EL (cell line): ENCODE measurements at places on chromosomes 16 and 17.

GRCh38 chr17:21113049-21113690 is 13.6 kb upstream of the DHRS7B start:
- DNase-seq = no peak

- no peak for DNase-seq
Observed at GRCh38 chr16:70701596-70701995, 15.7 kb upstream of the MTSS2 start.

DNA sequence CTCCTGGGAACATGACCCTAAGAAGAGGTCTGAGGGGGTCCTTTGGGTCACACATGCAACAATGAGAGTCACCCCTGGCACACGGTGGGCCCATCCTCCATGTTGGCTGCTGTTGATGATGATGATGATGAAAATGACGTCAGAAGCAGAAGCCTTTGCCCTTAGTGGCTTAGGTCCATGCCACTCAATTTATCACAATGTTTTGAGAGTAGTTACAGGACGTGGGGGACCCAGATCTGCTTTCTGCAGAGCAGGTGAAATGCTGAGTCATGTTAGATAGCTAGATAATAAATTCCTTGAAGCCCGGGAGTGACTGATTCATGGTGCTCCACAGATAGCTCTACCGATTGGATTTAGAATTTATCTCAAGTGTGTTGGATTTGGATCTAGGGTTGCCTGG is 53.9 kb downstream of the VPS35L start:
- no peak for DNase-seq

- DNase-seq = no peak
Observed at GRCh38 chr17:50146927-50147665, 3.4 kb downstream of the PPP1R9B start.

DNA sequence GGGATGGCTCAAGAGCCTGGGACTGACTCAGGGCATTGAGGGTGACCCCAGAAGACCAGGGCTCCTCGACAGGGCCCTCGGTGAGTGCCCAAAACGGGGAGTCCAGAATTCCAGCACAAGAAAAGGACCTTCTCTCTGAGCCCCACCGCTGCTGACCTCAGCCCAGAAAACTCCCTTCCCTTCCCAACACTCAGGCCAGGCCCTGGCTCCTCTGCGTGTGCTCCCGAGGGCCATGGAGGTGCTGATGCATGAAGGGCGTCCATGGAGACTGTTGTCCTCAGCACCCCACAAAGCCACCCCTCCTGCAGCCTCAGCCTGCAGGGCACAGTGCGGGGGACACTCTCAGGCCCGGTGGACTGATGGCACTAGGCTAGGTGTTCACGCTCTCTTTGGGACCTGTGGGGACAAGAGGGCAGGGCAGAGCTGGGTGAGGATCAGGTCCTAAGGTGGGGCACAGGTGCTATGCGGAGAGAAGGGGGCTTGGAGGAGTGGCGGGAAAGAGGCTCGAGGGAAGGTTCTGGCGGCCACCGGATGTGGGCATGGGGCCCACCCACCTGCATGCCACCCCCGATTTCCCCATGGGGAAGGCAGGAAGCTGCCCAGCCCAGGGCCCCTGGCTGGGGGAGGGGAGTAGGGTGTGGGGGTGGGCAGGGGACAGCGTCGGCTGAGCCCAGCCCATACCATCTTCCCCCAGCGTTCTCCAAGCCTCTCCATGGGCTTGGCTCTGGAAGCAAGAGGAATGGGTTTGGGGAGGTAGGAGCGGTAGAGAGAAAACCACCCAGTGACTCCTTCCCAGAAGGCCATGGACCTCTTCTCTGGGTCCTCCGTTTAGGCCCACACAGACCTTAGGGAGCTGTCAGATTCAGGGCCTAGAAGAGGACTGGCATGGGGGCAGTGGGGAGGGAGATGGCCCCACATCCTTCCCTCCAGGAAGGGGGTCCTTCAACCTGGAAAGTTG is 4.5 kb upstream of the TSPOAP1 start:
- no peak for DNase-seq

DNA sequence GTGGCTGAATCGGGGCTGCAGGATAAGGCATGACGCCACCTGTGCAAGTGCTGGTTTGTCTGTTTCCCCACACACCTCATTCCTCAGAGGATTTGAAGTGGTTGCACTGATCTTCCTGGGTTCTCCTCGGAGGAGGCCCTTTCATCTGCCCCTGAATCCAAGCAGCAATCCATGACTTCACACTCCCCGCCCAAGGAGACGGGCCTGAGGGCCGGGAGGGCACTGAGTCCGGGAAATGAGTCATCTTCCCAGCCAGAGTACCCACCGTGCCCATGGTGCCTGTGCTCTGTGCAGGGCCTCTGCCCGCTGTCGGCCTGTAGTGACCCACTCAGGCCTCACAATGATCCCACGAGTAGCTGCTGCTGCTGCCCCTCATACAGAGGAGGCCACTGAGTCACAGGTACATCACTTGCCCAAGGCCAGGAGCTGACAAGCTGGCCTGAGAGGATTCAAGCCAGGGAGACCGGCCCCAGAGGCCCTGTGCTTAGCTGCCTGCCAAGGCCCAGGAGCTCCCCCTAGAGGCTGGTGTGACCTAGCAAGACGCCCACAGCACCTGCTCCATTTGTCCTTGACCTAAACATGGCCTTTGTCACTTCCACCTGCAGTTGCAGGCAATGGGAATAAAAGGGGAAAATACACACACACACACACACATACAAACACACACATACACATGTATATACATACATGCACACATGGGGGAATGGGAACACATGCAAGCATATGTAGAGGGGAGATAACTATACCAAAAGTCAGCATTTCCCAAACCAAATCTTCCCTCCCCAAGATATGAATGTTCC is 240.0 kb downstream of the C16orf95 start:
- peak; percentile 74 for DNase-seq

- no peak for DNase-seq
Observed at GRCh38 chr17:64075913-64076312, 54.0 kb downstream of the ERN1 start.

DNA sequence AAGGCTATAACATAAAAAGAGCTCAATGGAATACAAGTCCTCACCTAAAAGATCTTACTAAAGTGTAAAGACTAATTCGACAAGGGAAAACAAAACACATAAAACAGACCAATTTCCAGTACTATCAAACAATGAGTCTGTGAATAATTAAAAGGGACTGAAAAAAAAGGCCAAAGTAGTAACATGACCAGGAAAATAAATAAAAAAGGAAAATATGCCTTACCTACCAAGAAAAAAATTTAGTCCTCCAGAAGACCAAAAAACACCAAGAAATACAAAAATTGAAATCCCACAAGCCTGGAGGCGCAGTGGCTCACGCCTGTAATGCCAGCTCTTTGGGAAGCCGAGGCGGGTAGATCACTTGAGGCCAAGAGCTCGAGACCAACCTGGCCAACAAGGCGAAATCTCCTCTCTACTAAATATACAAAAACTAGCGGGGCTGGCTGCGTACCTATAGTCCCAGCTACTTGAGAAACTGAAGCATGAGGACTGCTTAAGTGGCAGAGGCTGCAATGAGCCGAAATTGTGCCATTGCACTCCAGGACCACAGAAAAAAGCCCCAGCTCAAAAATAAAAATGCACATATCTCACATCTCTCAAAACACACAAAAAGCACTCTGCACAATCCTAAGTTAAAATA is 60.8 kb downstream of the TEX14 start:
- DNase-seq = peak; percentile 97

- DNase-seq = no peak
Observed at GRCh38 chr17:297758-298157, 54.8 kb downstream of the RPH3AL start.

DNA sequence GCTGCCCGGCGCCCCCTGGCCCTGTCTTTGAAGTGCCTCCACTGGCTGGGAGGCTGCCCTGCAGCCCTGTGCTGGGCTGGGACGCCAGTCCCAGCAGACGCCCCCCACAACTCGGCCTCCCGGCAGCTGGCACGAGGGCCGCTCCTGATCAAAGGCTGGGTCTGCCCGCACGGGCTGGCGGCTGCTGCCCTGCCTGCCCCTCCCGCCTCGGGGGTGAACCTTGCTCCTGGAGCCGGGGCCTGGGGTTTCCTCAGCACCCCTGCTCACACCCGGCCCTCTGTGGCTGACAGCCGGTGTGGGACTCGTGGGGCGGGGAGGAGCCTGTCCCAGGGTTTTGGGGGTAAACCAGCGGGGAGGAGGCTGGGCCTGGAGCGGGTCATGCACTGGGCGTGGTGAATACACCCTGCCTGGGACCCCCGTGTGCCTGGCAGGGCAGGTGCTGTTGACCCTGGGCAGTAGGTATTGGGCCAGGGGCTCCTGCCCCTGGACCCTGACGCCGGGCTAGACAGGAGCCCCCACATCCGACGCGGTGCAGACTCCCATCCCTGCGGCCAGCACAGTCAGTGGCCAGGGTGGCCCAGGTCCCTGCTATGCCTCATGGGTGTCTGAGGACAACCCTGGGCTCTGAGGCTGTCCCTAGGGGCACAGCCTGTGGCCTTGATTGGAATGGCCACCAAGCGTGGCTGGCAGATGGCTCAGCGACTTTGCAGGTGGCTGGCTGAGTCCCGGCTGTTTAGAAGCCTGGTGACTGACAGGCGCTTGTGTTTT is 21.7 kb downstream of the CENPX start:
- DNase-seq = no peak

DNA sequence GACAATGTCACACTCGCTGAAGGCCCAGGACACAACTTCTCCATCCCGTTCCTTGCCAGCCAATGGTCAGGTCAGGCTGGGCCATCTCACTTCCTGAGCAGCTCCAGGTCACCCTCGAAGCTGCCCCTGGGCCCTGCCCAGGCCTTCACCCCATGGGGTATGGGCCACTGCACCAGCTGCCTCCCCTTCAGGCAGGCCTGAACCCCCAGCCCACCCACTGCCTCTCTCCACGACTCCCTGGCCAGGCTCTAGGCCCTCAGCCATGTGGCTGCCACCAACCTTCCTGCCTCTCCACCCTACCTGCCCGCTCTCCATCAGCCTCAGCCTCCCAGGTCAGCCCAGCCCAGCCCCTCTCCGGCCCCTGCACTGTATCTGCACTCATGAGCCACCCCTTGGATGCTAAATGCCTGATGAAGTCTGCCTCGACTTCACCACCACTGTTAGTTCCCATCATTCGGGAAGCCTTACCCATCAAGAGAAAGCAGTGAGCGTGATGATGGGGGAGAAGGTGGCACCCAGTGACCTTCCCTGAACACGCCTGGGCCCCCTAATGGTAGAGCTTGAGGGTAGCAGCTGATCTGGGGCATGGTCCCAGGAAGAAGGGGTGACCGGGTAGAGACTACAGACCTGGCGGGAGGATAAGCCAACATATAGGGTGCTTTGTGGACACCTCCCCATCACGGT is 30.9 kb upstream of the C16orf95 start:
- DNase-seq = no peak

- DNase-seq = no peak
Observed at GRCh38 chr16:78577630-78578029, 478.2 kb downstream of the WWOX start.

GRCh38 chr17:34673995-34674890 is 94.9 kb downstream of the TMEM132E start:
- no peak for DNase-seq

DNA sequence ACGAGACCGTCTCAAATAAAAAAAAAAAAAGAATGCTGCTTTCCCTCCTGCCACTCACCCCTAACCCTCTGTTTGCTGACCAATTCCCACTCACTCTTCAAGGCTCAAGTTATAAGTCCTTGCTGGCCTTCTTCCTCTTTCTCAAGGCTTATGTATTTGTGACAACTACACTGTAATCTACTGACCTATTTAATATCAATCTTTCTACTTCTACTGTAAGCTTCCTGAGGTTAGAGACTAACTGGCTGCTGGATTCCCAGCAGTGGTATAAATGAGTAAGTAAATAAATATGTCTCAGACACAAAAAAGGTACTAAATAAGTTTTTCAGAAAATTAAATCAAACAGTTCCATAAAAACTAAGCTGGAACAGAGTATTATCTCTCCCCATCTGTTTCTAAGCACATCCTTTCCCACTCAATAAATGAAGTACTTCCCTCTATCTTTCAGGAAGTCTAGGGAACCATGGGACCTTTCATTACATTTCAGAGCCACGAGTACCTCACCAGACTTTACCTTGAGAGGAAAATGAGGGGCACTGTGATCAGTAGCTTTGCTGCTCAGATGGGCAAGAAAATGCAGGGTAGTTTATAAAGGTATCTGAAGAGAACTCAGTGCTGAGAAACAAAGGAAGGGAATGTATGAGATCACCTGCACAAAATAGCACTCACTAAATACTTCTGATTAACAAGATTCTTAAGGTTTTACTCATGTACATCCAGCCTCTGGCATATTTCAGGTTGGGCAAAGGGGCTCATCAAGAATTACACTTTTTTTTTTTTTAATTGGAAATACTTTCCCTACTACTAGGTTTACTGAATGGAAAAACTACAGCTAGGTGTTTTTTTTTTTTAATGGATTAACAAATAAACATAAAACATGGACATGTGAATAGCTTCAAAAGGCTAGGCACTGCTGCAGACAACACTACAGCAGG is 10.8 kb downstream of the SSH2 start:
- peak; percentile 75 for DNase-seq

DNA sequence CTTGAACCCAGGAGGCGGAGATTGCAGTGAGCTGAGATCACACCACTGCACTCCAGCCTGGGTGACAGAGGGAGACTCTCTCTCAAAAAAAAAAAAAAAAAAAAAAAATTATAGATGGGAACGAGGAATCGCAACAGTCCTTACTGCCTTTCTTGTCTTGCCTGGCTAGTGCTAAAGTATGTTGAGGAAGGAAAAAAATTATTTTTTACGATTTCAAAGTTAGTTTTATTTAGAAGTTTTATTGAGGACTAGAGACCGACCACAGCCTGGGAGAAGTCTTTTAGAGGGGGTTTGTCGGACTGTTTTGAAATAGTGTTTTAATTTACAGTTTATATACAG is 15.8 kb upstream of the DNAH17 start:
- no peak for DNase-seq

- peak; percentile 14 for DNase-seq
Observed at GRCh38 chr16:52976539-52977167, 76.0 kb downstream of the CHD9NB start.

- no peak for DNase-seq
Observed at GRCh38 chr16:2985893-2986355, 5.7 kb upstream of the PKMYT1 start.

DNA sequence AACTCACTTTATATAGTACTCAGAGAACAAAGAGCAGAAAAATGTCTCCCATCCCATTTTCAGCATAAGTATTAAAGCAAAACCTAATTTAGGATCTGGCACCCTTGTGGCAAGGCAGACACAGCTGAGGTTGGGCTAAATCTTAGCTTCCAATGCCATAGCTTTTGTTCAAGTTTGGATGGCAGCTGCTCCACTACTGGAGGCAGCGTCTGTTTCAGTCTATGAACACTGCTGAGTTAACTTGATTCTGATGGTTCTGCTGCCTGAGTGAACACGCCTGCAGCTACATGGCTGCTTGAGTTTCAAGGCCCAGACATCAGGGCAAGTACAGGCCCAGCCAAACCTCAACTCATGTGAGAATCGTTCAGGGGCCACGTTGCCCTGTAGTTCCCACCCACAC is 178.2 kb upstream of the RPH3AL start:
- DNase-seq = no peak

DNA sequence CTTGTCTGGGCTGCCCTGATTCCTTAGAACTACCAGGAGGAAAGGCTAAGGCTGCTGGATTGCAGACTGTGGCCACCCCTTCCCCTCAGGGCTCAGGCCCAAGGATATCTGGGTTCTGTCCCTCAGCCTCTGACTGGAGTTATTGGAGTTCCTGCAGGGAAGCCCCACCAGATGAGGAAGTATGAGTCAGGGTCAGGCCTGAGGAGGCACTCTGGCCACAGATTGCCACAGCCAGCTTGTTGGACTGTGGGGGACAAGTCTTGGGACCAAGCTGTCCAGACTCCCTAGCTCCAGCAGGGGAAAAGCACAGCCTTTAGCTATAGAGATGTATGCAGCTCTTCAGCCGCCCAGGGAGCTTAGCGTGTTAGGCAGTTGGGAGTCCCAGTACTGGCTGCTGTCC is 381.9 kb upstream of the TOM1L1 start:
- DNase-seq = no peak

GRCh38 chr17:7886227-7887037 is 2.2 kb upstream of the CHD3 start:
- DNase-seq = peak; percentile 39
